ENCODE measurements at places on chromosomes 2 and 18. TPM values are rescaled to one million over a fixed set of nuclear protein-coding genes. Genes with fewer than 3 reads are reported as not detected.

The ZDBF2 gene
- 10.5 TPM for total RNA-seq

GRCh38 chr2:45089554-45090261, 80.5 kb upstream of the SIX2 start:
- no peak for DNase-seq

GRCh38 chr2:236641051-236641726, 71.6 kb downstream of the ACKR3 start:
- no peak for DNase-seq

DNA sequence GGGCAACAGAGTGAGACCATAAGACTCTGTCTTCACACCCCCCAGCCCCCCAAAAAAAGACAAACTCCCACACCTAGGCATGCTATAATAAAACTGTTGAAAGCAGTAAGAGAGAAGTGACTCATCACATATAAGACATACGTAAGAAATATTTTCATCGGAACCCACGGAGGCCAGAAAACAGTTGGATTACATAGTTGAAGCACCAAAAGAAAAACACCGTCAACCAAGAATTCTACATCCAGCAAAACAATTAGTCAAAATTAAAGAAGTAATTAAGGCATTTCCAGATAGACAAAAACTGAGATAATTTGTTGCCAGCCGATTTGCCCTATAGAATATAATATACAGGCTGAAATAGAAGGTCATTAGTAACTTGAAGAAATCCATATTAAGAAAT, 128.7 kb downstream of the VAPA start:
- DNase-seq = no peak

DNA sequence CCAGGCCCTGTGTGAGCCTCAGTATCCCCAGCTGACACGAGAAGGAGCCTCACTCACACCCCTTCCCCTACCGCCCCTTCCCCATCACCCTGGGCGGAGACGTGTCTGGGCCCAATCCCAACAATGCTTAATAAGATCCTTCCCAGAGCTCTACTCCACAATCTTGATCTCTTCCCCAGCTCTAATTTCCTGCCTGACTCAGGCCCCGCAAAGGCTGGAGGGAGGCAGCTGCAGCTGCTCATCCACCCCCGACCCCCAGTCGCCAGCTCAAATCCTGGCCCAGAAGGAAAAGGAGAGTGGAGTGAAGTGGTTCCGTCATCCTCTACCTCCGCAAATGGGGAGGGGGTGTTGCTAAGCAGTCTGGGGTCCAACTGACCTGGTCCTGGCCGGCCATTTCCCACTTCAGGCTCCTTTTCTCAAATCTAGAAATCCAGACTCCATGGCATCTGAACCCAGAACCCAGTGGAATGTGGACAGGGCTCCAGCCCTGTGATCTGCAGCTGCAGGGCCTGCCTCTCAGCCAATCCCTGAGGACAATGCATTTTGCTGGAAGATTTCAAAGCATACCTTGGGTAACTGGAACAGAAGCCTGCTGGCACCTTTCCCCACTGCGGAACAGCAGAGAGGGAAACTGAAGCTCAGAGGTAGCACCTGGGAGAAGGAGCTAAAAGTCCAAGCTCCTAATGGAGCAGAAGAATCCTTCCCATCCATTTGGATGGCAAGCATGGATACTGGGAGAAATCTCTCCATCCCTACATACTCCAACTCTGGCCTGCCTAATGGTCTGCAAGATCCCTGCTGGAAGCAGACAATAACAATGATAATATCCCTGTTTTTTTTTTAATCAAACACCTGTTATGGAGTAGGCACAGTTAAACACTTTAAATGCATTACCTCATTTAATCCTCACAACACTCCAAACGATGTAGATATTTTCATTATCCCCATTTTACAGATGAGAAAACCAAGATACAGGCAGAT, 5.6 kb upstream of the TNS1 start:
- no peak for DNase-seq

DNA sequence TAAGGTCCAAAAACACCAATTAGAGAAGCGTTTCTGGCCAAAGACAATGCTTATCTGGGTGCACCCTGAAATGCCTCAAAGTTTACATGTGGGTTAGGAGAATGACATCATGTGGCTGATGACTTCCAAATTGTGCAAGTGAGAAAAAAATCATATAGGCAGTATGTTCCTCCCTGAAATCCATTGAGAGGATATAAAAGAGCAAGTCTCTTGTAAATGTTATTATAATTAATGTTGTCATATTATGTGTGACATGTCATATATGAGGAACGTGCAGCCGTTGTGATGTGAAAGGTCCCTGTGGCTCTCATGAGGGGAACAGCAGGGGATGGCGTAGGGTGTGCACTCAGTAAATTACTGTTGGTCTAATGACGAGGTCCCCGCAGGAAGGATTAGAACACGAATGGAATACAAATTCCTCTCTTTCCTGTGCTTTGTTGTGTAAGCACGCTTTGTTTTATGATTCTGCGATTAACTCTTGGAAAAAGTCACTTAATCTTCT, 290.8 kb downstream of the PRKCE start:
- no peak for DNase-seq

DNA sequence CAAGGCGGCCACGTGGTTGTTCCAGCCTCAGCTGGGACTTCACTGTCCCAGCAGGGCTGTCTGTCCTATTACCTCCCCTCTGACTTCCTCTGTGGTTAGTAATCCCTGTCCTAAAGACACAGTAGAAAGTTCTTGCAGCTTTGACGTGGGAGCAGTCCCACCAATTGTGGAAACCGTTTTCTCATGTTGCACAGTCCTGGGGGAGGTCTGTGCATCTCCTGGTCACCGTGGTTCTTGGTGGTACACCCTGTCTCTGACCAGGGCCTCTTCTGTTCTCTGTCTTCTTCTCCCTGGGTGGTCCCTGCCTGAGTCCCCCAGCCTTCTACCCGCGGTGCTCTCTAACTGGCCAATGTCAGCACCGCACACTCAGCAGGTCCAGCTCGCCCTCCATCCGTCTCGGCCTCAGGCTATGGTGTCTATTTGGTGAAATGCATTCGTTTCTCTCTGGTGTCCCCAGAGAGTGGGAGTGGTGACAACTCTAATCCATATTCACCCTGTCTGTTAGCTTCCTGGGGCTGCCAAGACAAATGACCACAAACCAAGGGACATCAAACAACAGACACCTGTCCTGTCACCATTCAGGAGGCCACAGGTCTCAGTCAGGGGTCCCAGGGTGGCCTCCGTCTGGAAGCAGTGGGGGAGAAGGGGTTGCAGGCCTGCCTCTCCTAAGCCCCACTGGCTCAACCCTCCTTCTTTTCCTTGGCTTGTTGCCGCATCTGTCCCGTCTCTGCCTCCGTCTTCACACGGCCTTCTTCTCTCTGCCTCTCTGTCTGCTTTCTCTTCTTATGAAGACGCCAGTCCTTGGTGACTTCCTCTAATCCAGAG, 99.8 kb downstream of the SH3BP4 start:
- DNase-seq = no peak
